ENCODE measurements at places on chromosomes 1 and 21.

- DNase-seq: no peak
These were observed 16.8 kb downstream of the IFNAR2 start for GRCh38 chr21:33246506-33246905.

GRCh38 chr1:28273216-28273860, 14.0 kb downstream of the SESN2 start:
- DNase-seq: no peak

DNA sequence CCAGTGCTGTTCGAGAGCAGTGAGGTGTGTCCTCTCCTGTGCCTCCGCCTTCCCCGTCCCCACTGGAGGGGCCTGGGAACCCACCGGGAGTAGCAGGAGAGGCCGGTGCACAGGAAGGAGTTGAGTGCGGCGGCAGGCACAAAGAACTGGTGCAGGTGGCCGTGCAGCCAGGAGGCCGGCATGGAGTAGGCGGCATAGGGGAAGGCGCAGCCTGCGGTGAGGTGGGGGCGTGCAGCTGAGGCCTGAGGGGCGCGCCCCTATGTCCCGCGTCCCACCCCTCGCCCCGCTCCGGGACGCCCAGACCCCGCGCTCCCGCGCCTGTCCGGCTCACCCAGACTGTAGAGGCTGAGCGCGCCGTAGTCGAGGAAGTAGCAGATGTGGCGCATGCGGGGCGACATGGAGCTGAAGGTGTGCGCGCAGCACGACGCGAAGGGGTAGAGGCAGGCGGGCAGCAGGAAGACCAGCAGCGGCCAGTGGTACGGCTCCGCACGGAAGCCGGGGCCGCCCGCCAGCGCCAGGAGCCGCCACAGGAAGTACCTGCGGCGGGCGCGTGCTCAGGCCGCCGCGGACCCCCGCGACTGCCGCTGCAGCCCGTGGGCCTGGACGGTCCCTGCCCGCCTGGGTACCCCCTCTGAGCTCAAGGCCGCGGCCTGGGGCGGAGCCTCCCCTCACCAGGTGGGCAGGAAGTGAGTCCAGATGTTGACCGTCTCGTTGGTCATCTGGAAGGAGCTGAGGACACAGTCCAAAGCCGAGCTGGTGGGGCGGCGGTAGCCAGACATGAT, 2.2 kb downstream of the PAQR6 start:
- DNase-seq: peak; percentile 20

DNA sequence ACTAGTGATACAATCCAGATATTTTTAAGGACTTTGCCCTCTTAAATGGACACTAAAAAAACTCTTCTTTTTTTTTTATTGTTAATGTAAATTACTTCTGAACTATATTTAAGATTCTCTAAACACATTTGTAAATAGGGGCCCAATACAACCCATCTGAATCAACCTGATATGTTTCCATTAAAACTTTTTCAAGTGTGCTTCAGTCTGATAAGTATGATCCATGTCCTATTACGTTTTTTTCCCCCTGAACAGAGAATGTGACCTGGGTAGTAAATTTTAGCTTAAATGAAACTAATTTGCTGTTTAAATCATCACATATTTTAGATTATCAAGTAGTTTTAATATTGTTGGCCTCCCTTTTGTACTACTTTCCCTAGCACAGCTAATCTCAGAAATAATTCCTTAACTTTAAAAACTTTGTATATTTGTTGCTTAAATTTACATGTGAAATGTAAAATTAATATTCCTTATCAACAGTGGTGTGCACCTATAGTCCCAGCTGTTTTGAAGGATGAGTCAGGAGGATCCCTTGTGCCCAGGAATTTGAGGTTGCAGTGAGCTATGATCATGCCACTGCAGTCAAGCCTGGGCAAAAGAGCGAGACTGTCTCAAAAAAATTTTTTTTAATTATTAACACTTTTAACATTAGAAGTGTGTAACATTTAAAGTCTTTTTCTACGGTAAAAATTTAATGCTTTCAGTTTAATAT, 3.0 kb upstream of the PKN2 start:
- no peak for DNase-seq

DNA sequence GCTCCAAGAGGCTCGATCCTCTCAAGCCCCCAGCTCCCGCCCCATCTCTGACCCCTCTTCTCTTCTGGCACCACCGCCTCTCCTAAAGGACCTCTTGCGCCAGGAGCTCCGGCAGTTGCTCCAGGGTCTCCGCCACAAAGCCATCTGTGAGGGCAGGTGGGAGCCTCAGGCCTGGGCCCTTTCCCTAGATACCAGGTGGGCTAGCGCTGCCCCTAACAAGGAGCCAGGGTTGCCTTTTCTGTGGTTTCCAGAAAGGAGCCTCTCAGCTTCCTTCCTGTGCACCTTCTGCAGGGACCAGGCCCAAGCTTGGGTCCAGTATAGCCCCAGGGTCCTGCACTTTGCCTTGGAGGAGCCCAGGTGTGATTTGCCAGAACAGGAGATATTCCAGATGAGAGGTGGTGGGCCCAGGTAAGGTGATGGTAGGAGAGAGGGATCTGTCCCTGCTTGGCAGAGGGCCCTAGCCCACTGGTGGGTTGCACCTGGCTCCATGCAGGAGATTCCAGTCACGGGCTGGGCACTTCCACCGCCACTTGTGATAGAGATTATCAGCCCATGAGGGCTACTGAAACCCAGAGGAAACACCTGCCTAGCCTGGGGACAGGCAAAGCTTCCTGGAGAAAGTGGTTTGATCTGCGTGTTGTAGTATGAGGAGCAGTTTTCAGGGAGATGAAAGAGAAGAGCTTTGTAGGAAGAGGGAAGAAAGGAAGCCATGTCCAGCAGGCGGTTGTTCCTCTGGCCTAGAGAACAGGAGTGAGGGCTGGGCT, 1.0 kb downstream of the CCDC24 start:
- no peak for DNase-seq

- no peak for DNase-seq
These were observed 22.3 kb downstream of the XCL2 start for GRCh38 chr1:168521401-168522000.

DNA sequence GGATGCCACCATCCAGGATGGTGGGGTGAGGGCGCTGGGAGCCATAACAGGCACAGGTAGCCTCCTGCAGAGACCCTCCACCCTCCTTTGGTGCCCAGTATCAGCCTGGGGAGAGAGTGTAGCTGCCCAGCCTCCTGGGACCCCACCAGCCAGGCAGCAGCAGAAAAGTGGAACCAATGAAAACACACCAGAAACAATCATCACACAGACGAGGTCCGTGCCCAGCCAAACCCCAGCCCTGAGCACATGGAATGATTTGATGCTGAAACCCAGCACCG, 285.1 kb downstream of the PTPRU start:
- DNase-seq: no peak

- no peak for DNase-seq
These were observed 9.6 kb downstream of the GSTM2 start for GRCh38 chr1:109677459-109677858.

- DNase-seq: peak; percentile 73
These were observed 29.3 kb downstream of the TNNT2 start for GRCh38 chr1:201348211-201348566.

DNA sequence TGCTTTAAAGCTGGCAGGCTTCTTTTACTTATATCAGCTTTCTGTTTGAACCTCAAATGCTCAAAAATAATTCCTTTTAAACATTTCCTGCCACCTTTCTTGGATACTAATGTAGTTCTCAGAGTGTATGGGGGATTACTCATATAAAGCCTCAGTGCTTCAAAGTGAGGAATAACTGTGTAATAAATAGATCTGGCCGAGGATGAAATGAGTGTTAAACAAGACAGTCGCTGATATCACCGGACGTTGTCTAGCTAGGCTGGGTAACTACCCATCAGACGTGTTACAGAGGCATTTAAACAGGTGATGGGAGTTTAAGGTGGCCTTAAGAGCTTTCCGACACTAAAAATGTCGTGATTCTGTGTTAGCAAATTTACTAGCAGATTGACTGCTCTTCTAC, 53.1 kb downstream of the VANGL2 start:
- no peak for DNase-seq

GRCh38 chr1:27789540-27790041, 16.6 kb downstream of the STX12 start:
- DNase-seq: peak; percentile 48

GRCh38 chr1:154765970-154766369, 104.1 kb downstream of the KCNN3 start:
- DNase-seq: peak; percentile 40

DNA sequence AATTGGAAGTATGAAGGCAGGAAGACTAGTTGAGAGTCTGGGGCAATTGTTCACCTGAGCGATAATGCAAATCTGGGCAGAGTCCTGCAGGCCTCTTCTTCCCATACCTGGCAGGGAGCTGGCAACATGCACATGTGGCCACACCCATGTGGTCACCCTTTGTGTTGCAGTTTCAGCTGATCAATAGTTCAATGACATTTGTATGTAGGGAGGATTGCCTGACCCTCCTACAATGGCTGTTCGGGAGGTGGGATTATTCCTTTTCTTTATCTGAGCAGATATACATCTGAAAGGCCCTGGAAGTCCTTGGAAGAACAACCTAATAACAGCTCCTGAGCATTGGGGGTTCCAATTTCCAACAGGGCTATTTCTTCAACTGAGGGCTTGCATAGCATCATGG, 15.2 kb upstream of the TRIM45 start:
- no peak for DNase-seq

GRCh38 chr1:94395231-94395630, 23.0 kb upstream of the ABCD3 start:
- DNase-seq: no peak

DNA sequence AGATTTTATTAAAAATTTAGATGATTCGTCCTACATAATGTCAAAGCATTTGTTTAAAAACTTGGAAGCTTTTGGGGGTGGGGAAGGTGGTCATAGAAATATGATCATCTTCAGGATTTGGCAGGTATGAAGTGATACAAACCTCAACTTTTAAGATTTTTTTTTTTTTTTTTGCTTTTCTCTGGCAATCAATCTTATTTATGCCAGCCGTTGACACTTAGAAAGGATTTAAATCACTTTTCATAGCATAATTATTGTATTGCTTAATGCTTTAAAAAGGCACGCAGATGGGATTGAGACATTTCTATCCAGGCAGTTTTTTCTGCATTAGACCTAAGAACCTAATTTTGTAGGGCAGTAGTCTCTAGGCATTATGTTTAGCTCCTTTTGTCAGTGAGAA, 19.7 kb downstream of the MRPS6 start:
- DNase-seq: no peak

- DNase-seq: peak; percentile 92
These were observed 7.0 kb downstream of the AKT3 start for GRCh38 chr1:243842978-243843511.

GRCh38 chr21:40631211-40631610, 215.7 kb downstream of the DSCAM start:
- no peak for DNase-seq

GRCh38 chr1:18938008-18938706, 18.3 kb downstream of the IFFO2 start:
- DNase-seq: no peak

DNA sequence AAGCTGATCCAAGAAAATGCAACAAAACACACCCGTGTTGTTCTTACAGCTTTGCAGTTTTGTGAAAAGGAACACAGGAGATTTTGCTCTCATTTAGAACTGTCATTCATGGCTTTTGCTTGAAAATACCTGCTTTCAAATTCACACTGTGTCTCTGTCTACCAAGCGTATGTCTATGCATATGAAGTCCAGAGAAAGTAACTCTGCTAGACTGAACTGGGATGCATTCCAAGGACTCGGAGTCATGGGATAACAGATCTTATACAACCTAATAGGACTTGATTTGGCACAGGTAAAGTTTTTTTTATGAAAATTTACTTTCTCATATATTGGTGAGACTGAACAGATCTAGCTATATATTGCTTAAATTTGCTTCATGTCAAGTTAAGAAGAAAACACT, 102.4 kb downstream of the PTGER3 start:
- DNase-seq: no peak

DNA sequence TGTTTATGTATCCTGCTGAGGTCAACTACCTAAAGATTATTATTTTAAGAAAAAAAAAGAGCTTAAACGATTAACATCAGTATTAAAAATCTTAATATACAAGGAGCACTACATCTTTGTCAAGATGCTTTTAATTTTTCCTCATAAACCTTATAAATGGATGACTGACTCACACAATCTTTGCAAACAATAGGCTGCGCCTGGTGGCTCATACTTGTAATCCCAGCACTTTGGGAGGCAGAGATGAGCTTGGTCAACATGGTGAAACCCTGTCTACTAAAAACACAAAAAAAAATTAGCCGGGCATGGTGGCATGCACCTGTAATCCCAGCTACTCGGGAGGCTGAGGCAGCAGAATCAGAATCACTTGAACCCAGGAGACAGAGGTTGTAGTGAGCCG, 1.7 kb downstream of the KHDC4 start:
- no peak for DNase-seq

GRCh38 chr1:158735848-158736247, 15.3 kb upstream of the OR6K3 start:
- no peak for DNase-seq

GRCh38 chr1:102241431-102242338, 245.0 kb upstream of the OLFM3 start:
- DNase-seq: no peak

DNA sequence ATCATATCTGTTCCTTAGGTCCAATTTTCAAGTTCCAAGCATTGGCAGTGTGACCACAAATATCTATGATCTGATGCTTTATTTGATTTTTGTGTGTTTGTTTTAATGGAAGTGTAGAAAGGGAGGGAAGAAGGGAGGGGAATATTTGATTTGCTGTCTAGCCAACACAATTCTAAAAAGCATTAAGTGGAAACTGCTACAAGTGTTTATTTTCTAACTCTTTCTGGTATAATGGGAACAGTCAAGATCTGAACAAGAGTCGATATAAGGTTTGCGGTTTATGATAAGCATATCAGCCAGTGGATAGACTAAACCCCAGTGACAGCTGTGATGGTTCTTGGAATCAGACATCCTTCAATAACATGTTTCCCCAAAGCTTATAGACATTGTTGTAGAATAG, 267.8 kb upstream of the SNX7 start:
- no peak for DNase-seq

DNA sequence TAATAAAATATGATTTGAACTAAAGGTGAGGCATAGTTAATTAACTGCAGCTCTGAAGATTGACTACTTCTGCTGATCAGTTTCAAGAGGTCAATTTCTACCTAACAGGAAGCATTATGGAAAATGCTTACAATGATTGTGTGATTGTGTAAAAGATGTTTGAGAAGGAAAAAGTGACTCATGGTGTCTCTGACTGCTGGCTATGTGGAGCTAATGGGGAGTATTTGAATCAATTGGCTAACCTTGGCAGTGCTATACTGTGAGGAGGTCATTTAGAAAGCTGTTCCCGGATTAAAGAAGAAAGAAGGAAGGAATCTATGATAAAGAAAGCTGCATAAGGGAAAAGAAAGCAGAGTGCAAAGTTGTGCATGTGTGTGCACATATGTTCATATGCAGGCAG, 376.5 kb downstream of the ADGRL2 start:
- DNase-seq: no peak

GRCh38 chr1:10598389-10598702, 123.6 kb downstream of the PEX14 start:
- DNase-seq: no peak

- no peak for DNase-seq
These were observed 765 bp downstream of the VAMP3 start for GRCh38 chr1:7771823-7772299.

Measured in suppressor macrophage treated with lipopolysaccharide for 1 hour (primary cell).